ENCODE measurements at places on chromosomes 7 and 10. TPM values are rescaled to one million over a fixed set of nuclear protein-coding genes. Genes with fewer than 3 reads are reported as not detected.

DNA sequence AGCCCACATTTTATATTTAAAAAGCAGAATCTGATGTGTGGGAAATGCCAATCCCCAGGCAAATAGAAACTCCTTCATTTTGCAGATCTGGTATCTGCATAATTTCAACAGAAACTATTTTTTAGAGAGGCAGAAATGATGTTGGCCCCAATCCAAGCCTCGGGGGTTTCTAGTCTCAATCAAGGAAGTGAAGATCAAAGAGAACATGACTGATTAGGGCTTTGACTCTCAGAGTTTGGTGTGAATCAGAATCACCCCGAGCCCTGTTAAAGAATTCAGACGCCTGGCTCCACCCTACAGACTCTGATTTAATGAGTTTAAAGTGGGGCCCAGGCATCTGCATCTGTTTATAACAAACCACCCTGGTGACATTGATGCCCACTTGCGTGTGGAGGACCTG is 36.7 kb upstream of the UBE2H start:
- no peak for DNase-seq

- DNase-seq, result no peak
These were observed 88.4 kb downstream of the SH3PXD2A start for GRCh38 chr10:103766751-103767505.

GRCh38 chr10:112701211-112701877 is 248.7 kb upstream of the TCF7L2 start:
- no peak for DNase-seq

The DYDC2 gene
- 0.97 TPM for total RNA-seq

- no peak for DNase-seq
These were observed 65.4 kb upstream of the TNS3 start for GRCh38 chr7:47647181-47647917.
